ENCODE measurements at places on chromosomes 16 and 17.

GRCh38 chr17:82205720-82206508, 6.7 kb downstream of the CCDC57 start:
- DNase-seq = peak; percentile 64

DNA sequence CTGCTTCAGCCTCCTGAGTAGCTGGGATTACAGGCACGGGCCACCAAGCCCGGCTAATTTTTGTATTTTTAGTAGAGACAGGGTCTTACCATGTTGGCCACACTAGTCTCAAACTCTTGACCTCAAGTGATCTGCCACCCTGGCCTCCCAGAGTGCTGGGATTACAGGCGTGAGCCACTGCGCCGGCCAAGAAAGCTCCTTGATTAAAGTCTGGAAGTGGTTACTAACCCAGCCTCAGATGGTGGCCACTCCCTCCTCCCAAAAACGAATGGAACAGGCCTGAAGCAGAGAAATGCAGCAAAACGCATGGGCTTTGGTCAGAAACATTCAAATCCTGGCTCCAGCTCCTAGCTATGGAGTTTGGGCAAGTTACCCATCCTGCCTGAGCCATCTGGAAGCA, 11.3 kb downstream of the FKBP10 start:
- DNase-seq = no peak

- DNase-seq = no peak
Measured at GRCh38 chr16:2086812-2087747, 39.3 kb downstream of the TSC2 start.

DNA sequence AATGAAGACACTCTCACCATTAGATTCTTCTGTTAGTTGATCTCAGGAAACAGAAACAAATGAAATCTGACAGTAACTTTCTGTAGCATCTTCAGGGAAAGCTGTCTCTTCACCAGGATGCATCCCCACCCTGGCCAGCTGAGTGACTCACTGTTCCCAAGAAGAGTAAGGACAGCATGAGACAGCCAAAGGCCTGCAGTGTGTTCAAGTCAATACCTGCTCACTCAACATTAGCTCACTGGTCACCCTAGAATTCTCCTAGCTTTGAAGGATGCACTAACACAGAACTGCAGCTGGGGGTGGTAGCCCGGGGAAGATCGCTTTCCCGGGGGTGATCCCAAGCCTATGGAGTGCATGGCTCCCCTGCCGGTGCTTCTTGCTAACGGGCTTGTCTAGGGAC, 28.2 kb upstream of the CLEC18B start:
- DNase-seq = no peak

- no peak for DNase-seq
Measured at GRCh38 chr17:6303664-6304063, 131.3 kb downstream of the AIPL1 start.

GRCh38 chr16:11783319-11784037, 13.6 kb downstream of the ZC3H7A start:
- DNase-seq = peak; percentile 64

All from T-helper 1 cell (primary cell).